NCI-H2081 treated with DMSO at 0.1 percent for 48 hours (cell line): ENCODE measurements at places on chromosomes 4 and X.

DNA sequence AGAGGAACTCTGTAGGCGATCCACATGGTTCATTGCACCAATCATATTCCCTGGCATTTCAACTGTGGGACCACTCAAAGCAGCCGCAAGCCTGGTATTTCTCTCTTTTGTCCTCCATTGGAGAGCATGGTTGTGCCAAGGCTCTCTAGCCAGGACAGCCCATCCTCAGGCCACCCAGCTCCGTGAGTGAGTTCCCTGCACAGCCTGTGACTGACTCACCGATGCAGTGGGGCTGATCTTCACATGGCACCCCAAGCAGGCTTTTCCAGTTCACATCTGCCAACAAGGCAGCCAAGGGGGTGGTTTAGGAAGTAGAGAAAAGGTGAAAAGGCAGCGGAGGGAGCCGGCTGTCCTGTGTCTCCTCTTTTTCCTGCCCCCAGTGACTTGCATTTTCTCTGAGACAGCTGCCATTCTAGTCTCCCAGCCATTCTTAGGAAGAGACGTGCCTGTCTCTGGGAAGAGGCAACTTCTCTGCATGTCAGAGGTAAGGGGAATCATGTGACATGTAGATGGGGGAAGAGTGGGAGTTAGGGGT lies 69.2 kb downstream of the MID1IP1 start:
- no peak for DNase-seq

GRCh38 chr4:17613761-17614415 lies 553 bp upstream of the MED28 start:
- no peak for DNase-seq

DNA sequence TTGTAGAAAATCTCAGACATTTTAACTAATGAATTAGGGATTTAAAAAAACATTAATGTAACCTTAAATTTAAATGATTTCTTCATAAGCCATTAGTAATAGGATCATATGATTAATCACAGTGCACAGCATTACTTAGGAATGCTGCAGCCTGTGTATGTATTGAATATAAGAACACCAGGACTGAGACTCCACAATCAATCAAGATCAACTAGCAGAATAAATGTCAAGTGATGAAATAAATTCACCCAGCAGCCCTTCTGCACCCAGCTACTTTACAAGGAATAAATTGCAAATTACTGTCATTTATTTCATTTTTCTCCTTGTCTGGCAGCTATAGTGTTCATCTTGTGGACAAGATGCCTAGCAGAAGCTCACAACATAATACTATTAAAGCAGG lies 46.5 kb downstream of the NEIL3 start:
- DNase-seq, result no peak

DNA sequence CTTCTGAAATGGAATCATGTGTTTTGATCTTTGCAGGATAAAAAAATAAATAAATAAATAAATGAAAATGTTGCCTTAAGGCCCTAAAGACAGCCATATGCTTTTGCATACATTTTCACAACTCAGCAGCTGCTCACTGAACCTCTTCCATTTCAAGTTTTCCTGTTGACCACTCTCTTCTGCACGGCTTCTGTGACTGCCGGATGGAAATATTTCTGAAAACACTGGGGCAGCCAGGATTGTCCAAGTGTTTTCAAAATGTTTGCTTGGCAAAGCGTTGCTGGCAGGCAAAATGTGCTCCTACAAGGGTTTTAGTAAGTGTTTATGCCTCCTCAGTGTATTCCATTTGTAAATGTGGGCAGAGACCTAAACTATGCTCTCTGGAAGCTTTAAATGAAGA lies 208.1 kb upstream of the IL1RAPL1 start:
- no peak for DNase-seq

DNA sequence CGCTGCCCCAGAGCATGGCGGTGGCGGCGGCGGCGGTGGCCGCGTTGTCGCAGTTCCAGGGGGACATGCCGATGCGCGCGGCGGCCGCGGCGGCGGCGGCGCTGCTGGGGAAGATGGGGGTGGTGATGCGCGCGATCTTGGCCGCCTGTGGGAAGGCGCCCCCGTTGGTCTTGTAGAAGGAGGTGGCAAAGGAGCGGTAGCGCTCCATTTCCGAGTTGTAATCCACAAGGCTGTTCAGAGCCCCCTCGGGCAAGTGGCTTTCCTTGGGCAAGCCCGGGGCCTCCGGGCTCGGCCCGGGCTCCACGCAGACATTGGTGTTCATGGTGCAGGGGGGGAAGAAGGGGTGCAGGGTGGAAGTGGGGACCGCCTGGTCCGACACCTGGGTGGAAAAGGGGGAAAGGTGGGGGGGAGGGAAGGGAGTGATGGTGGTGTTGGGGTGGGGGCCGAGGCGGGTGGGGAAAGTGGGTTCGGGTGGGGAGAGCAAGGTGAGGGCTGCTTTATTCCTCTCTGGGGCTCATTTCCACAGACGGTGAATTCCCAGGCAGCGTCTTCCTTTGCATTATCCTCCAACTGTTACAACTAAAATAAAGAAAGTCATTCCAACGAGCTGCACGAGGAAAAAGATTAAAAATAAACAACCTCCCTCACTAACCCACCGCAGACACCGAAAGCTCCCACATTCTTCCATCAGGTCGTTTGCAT lies 3.1 kb downstream of the CXXC4 start:
- DNase-seq, result no peak

DNA sequence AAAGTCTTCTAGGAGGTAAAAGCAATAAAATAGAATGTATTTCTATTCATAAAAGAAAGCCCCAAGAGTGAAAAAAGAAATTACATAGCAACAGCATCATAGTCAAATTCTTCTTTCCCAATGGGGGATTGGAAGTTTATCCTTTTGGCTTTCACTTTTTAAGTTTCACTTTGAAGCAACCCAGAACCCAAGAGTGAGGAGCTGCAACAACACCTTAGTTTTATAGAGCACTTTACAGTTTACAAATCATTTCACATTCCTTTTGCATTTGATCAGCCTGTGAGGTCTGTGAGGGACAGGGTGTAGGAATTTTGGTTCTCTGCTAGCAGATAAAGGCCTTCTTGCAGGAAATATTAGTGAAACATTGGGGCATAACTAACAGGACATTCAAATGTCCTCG lies 112.0 kb upstream of the NDP start:
- DNase-seq, result no peak
